ENCODE measurements at places on chromosomes 7 and 10.

DNA sequence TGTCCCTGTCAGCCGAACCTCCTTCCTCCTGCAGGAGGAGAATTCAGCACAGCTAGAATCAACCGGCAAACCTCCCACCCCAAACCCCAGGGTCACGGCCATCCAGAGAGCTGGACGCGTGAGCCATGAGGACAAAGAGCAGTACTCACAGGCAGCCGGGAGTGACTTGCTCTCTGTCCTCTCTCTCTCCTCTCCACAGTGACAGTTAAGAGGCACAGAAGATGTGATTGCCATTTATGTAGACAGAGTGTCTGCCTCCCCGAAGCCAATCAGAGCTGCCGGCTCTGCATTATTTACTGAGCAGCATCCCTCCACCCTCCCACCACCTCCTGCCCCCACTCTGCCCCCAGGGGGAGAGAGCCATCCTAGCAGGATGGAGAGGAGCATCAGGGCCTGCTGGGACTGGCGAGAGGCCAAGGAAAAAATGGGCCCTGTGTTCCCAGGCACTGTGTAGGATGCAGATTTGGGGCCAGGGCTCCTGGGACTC, 4.3 kb downstream of the DDC start:
- DNase-seq = no peak

DNA sequence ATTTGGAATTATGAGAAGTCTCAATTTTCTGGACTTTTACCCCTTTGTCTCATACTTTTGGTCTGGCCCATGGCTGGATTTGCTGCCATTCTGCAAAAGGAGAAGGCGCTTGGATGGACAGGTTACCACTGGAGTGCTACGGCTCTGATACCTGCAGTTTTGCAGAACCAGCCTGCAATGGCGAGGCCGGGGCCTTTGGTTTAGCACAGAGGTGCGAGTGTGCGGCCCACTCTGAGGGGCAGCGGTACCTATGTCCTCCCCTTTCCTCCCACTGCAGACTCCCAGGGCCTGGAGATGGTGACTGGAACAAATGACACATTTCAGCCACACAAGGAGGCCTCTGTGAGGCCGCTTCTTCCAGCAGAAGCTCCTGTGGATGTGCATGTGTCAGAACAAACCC, 11.9 kb downstream of the ZNF777 start:
- DNase-seq = no peak

- DNase-seq = no peak
These were observed 444.6 kb downstream of the REEP3 start for GRCh38 chr10:63965846-63966245.

GRCh38 chr7:151744656-151745638, 132.0 kb downstream of the PRKAG2 start:
- DNase-seq = no peak

All from activated naive CD4-positive, alpha-beta T cell (primary cell).